ENCODE measurements at places on chromosomes 5 and 9.

GRCh38 chr5:20305463-20305862, 317.5 kb upstream of the CDH18 start:
- DNase-seq: no peak

- no peak for DNase-seq
Measured at GRCh38 chr9:35682051-35682450, 7.7 kb downstream of the TPM2 start.

DNA sequence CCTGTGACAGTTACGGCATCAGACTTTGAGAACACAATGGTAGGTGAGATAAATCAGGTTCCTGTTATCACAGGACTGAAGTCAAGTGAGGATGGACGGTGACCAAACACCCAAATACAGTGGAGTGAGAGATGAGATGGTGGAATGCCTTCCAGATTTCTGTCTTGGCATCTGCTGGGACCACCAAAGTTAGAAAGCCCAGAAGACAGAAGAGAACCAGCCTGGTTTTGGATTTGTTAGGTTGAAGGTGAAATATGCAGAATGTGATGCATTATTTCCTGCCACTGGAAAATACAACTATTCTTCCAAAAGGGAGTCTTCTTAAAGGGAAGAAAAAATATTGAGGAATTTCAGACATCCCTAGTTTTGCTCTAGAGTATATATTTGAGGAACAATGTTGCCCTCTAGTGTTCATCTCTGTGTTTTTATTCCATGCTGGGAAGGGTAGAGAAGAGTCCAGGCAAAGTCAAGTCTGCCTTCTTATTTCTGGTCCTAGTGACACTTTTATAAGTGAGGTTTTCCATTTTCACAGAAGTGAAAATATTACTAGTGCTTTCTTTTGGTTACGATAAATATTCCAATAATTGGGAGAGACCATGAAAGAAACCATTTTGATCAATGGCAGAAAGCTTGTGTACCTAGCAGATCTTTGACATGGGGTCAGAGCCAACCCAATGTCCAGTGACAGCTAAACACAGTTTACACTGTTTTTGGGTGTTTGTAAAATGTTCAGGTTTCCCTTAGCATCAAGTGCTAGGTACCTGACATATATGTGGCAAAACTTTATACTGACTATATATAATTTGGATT, 142.3 kb upstream of the ANKH start:
- DNase-seq: no peak

DNA sequence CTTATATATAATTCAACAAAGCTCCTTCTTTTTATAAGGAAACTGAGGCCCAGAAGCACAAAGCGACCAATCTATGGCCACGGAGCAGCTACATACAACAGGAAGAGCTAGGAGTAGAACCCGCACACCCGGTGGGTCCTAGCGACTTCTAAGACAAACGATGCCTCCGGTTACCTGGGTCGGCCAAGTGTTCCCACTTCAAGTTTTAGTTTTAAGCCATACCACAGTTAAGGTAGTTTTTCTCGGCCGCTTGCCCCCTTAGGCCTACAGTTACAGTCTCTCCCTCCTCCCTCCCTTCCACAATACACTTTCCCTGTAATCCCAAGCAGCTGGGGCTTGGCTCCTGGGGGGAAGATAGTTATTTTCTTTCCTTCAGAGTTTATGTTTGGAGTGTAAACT, 533 bp downstream of the SREK1IP1 start:
- DNase-seq: no peak

- no peak for DNase-seq
Measured at GRCh38 chr5:76111477-76112174, 28.4 kb downstream of the SV2C start.

DNA sequence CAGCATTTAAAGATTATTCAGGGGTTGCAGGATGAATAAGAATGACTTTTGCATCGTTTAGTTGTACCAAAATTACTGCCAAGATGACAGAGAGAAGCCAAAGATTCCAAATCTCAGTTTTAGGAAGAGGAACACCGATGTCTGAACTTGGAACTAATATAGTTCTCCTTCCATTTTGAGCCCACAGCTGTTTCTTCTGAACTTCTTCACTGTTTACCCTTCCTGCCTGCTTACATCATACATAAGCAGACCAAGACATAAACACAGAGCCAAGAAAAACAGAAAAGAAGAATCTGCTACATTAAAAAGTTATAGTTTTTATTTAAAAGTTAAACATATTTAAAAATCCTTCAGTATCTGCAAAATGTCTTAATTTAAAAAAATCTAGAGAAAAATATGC, 146.9 kb upstream of the RAPGEF1 start:
- no peak for DNase-seq

DNA sequence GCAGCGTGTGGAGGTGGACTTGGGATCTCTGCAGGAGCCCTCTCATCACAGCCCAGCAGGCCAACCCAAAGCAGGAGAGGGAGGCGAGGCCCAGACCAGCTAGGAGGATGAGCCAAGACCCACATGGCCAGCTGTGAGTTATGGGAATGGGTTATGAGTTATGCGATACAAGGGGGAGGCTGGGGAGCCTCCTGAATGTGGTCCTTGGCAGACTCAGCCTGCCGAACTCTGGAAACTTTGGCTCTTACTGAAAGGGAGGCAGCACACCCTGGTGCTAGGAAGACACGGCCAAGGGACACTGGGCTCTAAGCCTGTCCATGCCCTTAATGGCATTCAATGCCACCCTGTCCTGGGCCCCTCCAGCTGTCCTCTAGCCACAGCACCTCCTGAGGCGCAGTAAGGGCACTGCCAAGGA, 7.7 kb upstream of the VAV2 start:
- DNase-seq: no peak

- no peak for DNase-seq
Measured at GRCh38 chr9:81193362-81194339, 495.7 kb downstream of the TLE1 start.

DNA sequence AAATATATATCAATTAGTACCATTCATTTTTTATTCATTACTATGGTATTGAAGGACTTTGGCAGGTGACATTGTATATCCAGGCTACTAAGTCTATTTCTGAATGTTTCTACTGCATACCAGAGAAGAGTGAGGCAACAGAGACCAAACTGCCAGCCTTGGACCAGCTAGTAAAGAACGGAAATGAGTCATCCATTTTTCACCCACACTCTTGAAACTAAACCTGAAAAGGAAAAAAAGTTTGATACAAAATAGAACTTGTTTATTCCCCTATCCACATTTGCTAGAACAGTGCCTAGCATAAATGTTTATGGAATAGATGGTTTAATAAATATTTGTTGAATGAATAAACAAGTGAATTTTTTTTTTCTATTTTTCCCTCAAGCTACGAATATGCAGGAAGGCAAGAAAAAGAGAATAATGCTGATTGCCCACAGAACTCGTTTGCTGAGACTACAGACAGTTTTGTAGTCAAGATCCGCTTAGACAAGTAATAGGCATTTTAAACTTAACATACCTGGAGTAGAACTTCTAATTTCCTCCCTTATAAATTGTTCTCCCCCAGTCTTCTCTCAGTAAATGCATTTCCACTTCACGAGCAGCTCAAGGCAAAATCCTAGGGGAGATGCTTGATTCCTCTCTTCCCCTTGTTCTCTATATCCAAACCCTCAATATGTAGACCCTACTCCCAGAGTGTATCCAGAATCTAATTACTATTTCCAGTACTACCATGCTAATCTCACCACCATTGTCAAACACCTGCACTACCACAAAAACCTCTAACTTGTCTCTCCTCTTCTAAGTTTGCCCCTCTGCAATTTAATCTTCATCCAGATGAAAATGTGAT, 146.2 kb upstream of the RASA1 start:
- no peak for DNase-seq

GRCh38 chr5:109291090-109291489, 118.7 kb downstream of the PJA2 start:
- no peak for DNase-seq

DNA sequence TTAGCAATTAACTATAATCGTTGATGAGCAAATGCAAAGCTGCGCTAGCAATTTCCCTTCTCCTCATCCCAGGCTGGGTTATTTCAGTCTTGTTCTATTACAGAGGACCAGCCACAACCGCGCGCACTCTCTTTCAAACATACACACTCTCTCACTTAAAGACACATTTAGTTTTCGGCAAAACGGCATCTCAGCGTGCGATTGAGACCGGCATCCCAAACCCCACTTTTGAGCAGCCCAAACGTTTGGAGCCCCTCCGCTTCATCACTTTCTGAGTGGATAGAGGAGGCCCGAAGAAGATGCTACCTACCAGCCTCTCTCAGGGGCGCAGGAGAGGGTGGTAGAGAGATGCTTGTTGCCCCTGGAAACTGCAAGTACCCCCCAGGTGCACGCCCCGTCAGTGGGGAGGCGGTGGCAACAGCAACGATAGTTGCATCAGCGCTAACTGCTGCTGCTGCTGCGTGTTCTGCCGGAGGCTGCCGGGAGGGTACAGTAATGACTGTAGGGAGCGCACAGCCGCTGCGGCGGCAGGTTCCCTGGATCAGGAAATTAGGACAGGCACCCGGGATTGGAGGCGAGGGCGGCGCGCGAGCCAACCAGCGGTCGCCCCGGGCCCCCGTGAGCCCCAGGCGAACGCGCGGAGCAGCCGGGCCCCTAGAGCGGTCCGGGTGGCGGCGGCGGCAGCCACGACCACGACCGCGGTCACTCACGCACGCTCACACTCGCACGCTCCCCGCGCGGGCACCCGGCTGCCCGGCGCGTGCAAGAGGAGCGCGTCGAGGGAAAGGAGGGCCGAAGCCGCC, 467 bp upstream of the VLDLR start:
- peak; percentile 74 for DNase-seq

GRCh38 chr9:131203431-131204218, 72.7 kb downstream of the FAM78A start:
- no peak for DNase-seq

- no peak for DNase-seq
Measured at GRCh38 chr5:73256862-73257261, 83.9 kb downstream of the TMEM174 start.

DNA sequence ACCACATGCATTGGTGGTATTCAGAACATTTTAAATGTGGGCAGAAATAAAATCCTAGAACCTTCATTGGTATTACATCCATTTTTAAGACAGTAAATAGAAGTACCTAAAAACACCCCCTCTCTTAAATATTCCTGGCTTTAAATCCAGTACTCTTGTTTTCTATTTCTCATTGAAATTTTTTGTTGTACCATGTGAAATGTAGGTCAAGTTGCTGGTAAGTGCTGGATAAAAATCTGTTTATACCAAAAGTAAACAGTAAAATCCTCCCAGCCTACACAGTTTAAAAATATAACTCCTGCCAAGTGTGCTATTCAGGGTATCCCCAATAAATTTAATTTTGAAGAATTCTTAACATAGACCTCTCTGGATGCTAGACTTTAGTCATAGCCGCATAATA, 75.0 kb upstream of the FST start:
- DNase-seq: no peak

DNA sequence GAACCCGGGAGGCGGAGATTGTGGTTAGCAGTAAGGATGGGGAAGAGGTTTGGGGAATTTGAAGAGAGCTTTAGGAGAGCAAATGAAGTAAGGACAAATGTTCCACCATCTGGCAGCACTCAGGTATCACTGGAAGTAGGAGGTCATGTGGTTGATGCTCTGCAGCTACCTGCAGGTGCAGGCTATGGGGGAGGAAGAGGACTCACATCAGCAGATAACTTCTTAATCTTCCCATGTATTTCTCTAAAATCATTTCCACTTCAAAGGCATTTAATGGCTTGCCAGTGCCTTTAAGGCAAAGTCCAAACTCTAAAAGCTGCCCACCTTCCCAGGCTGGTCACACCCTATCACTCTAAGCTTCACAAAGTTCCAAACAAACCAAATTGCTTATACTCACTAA, 8.1 kb upstream of the HAVCR1 start:
- no peak for DNase-seq

GRCh38 chr5:95331358-95331757, 46.5 kb upstream of the MCTP1 start:
- DNase-seq: no peak

DNA sequence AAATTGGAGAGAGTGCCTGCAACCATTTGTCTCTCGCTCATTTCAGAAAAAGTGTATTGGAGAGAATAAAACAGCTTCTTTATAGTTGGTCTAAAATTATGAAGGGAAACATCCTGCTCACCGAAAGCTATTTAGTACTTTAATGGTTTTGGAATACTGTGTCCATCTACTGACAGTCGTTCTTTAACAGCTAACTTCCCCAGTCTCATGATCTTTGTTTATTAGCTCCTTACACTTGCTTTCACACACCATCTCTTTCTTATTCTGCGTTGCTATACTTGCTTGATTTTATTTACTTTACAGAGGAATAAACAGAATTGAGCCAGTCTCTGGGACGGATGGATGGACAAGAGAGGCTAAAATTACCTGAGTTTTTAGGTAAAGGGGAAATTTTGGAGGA, 229.3 kb downstream of the CCDC171 start:
- no peak for DNase-seq

DNA sequence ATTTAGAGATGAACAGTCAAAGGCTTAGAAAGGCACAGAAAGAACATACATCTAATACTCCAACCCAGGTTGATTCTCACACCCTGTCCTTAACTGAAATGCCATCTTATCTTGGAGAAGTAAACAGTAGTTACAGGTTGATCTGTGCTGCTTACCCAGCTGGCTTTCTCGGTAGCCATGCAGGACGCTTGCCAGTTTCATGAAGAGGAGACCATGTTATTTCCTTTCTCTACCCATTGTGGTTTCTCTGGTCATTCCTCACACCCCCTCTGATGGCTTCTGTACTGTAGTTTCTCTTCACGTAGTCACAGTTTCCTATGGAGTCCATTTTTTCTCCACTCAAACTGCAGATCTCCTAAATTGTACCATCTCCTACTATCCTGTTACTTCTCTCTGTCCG, 206.0 kb downstream of the SGCD start:
- DNase-seq: no peak

GRCh38 chr5:43367909-43368669, 44.1 kb downstream of the CCL28 start:
- DNase-seq: no peak

- no peak for DNase-seq
Measured at GRCh38 chr5:132064140-132064539, 3.7 kb downstream of the IL3 start.

- no peak for DNase-seq
Measured at GRCh38 chr5:24767086-24767485, 122.3 kb upstream of the CDH10 start.

DNA sequence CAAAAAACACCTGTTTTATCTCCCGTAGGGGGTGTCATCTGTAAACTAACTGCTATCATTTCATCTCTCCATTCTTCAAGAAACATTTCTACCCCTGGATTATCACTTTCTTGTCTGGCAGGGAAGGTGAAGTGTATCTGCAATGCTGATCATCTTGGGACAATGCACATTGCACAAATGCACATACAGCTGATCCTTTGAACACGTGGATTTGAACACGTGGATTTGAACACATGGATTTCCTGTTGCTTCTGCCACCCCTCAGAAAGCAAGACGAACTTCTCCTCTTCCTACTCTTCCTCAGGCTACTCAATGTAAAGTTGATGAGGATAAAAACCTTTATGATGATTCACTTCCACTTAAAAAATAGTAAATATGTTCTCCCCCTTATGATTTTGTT, 147.4 kb upstream of the PRLR start:
- DNase-seq: no peak

DNA sequence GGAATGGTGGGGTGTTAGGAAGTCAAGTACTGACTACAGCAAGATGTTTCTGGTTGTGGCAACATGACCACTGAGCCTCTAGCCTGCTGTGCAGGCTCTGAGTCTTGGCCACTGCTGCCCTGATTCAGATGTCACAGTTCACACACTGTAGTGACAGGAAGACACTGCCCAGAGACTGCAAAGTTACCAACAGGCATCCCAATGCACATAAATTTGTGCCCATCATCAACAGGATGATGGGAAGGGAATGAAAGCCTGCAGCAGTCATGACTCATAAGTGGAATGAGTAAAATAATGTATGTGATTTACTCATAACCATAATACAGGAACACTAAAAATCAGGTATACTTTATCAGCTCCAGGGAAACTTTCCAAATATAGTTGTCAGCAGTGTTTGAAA, 251.6 kb upstream of the HAPLN1 start:
- DNase-seq: no peak
